CD4-positive, alpha-beta T cell treated with Interferon alpha-2 for 1 hour (primary cell): ENCODE measurements at places on chromosomes 3 and 15.

GRCh38 chr15:94638183-94638582, 406.8 kb downstream of the MCTP2 start:
- no peak for DNase-seq

DNA sequence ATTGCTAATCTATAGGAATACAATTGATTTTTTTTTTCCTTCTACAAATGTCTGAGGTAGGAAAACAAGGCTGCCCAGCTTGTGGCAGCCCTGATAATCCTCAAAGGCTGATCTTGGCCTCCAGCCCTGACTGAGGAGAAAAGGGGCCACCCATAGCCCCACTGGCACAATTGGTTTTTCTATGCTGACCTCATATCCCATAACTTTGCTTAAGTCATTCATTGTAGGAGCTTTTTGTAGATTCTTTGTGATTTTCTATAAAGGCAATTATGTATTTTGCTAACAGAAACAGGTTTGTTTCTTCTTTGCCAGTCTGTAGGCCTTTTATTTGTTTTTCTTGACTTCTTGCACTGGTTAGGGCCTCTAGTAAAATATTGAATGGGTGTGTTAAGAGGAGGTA, 80.2 kb upstream of the C15orf39 start:
- no peak for DNase-seq

DNA sequence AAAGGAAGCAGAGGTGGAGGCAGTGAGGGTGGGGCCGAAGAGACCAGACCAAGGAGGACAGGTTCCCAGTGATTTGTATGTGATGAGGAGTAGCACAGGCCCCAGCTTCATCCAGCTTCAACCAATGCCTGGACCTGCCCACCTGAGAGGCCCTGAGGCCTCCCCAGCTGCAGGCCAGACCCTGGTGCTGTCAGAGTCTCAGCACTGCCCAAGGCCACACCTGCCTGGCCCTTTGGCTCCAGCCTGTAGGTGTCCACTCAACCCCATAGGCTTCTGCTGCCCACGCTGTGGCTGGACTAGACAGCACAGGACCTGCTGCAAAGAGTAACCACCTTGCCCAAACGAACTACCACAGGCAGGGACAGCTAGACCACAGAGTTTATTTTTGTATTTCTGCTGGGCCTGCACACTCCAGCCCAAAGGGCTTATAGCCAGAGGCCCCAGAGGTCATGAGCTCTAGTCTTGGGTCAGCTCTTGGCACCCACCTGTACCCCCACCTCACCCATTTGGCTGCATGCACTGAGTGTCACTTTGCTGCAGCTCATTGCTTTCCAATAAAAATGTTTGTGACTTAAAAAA, 81.9 kb upstream of the CDV3 start:
- no peak for DNase-seq

DNA sequence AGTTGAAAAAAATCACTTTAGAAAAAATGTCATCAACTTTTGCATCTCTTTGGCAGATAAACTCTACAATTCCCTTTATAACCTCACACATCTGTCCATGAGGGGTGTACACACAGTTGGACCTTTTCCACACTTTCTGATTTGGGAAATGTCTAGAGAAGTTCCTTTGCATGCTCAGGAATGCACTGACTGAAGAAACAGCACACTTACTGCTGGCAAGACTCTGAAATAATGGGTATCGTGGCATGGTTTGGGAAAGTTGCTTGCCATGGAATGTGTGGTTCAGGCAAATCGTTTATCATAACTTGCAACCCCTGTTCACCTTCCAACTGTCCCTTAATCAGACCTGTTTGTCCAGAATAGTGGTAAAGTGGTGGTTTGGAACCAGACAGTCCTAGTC, 135.3 kb upstream of the TGFBR2 start:
- DNase-seq, result no peak

GRCh38 chr3:184757022-184757651, 45.3 kb upstream of the MAGEF1 start:
- DNase-seq, result no peak

DNA sequence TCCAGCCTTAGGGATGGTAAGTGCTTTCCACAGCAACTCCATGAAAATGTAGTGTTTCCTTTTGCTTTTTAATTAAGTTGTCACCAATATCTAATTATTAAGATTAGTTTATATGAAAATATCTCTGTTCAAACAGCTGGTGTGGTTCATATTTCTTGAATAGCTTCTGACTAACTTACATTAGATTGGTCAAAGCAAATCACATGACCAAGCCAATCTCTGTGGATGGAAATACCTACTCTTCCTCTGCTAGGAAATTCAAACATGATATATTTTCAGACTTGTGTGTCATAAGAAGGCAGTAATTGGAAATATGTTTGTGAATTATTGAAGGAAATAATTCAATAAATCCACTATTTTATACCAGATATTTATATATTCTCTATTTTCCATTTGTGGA, 54.6 kb upstream of the CADM2 start:
- no peak for DNase-seq

- no peak for DNase-seq
Observed at GRCh38 chr3:128312271-128312670, 154.4 kb downstream of the DNAJB8 start.

DNA sequence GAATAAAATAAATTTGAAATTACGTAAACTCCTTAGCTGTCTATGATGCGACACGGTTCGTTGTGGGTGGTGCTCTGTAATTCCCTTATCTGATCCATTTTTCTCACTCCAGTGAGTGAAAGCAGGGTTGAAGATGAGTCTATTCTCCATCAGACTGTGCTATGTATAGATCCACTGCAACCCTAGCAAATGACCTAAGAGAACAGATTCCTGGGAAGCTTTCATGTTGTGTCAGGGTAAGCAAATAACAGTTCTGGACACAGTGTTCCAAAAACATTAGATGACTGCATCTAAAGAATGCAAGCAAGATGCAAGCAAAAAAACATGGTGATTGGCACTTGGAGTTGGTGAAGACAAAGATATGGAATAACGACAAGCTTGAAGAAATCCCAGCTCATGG, 239.3 kb downstream of the SLC9A9 start:
- no peak for DNase-seq

DNA sequence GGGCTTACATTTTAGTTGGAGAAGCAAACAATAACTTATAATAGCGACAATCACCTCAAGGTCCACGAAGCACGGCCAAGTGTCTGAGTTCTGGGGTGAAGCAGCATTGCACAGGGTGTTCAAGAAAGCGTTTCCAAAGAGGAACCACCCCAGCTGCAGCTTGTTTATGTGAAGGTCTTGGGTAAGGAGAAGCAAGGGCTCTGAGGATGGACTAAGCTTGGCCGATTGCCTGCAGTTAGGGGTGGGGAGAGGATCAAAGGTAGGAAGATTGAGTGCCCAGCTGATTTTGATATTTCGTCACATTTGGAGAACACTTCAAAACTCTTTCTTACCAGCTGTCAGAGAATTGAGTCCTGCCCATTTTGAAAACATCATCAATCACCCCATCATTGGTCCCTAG, 321.6 kb upstream of the DNAJC19 start:
- DNase-seq, result no peak

DNA sequence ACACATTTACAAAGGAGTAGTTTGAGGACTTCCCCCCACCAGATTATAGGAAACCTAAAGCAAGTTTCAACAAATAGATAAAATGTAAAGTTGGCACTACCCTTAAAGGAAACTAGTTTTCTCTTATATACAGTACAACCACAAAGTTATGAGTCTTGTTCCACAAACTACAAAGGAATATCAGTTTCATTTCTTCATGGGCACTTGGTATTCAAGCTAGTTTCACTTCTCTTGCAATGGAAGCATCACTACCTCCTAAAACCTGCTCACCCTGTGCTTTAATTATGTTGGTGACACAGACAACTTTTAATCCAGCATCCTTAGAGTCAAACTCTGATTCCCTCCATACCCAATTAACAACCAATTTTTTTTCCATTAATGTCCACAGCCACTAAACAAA, 707.0 kb downstream of the ROBO2 start:
- no peak for DNase-seq

GRCh38 chr3:85821130-85821756, 862.5 kb downstream of the CADM2 start:
- DNase-seq, result no peak
